ENCODE measurements at places on chromosomes 4 and X.

DNA sequence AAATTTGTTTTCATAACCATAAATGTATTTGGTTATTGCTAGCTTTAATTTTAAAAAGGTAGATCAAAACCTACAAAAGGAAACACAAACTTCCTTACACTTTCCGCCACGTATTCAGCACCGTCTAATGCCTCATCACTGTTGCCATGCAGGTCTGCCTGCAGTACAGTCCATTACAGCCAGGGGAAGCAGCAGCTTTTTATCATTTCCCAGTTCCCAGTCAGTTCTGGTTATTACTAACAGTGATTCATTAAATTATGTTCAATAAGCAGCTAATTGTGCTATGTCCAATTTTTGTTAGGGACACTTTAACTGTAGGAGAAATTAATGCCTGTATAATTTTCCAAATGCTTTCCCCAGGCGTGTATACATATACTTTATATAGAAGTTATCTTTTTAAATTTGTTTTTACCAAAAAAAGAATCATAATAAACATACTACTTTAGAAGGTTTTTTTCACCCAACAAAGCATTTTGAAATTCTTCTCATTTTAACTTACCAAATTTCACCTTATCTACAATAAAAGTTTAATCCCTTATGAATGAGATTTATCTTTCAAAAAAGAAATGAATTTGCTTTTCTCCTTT is 93.3 kb downstream of the ANXA3 start:
- peak; percentile 4 for DNase-seq

GRCh38 chr4:110799211-110799610 is 176.3 kb upstream of the PITX2 start:
- no peak for DNase-seq

GRCh38 chrX:68686097-68686977 is 38.9 kb downstream of the STARD8 start:
- no peak for DNase-seq

DNA sequence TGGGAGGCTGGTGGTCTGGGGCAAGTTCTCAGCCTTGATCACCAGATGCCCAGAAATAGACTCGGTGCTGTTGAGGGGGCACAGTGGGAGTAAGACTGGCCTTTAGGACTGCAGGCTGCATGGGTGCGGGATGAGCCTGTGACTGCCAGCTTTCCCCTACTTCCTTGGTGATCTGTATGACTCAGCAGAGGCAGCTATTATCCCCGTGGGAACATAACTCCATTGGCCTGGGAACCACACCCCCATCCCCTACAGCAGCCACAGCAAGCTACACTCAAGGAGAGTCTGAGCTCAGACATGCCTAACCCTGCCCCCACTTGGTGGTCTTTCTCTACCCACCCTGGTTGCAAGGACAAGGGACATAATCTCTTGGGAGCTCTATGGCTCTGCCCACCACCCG is 20.6 kb downstream of the CLIC2 start:
- no peak for DNase-seq

GRCh38 chrX:144849141-144849540 is 398.2 kb upstream of the SPANXN1 start:
- DNase-seq = no peak

DNA sequence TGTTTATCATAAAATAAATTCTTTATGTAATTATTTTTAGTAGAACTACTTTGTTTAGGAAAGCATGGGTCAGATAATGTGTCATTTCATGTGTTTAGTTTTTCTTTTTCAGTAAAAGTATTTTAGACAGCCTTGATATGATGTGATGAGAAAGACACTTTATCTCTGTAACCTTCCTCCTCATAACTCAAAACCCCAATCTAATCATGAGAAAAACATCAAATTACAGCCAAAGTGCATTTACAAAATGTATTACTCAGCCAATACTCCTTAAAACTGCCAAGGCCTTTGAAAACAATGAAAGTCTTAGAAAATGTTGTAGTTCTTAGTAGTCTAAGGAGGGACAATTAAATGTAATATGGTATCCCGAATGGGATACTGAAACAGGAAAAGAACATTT is 144.9 kb downstream of the GPM6A start:
- DNase-seq = no peak

GRCh38 chr4:148634476-148634875 is 192.3 kb upstream of the NR3C2 start:
- no peak for DNase-seq

DNA sequence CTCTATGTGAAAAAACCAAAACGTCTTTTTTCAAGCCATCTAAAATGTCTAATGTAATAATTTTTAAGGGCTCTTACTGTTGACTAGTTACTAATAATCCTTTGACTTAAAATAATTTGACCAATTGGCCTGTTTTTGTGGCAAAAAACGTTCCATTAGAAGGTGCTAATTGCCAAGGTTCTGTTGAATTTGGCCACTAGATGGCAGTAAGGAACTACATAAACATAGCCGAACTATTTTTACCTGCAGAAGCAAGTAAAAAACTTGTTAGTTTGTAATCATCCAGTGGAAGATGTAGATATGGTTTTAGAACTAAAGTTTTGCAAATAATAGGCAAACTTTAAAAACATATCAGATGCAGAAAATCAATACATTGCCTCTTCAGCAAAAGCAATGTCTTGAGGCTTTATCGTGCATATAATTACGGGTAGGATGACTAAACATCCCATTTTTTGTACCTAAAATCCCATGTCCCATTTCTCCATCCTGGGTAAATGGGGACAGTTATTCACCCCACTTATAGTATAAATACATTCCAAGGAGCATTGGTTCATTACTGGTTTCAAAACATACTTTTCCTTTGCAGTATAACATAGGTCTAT is 57.6 kb downstream of the PROM1 start:
- DNase-seq = peak; percentile 37

DNA sequence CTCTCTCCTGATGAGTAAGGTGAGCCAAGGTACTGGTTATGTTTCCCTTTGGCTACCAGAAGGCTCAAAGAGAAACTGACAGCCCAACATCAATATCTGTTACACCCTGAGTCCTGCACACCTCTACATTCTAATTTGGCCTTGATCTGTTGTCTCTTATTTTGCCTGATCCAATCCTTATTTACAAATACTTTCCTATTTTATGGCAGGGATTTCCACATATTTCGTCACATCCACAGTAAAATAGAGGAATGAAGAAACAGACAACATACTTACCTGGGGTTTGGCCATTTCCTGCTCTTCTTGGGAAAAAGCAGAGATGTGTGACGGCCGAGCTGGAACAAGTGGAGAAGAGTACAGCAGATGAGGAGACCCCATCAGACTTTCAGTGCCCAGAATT is 1.5 kb downstream of the ZNF182 start:
- no peak for DNase-seq

- no peak for DNase-seq
Observed at GRCh38 chr4:2722033-2722432, 34.1 kb downstream of the TNIP2 start.

DNA sequence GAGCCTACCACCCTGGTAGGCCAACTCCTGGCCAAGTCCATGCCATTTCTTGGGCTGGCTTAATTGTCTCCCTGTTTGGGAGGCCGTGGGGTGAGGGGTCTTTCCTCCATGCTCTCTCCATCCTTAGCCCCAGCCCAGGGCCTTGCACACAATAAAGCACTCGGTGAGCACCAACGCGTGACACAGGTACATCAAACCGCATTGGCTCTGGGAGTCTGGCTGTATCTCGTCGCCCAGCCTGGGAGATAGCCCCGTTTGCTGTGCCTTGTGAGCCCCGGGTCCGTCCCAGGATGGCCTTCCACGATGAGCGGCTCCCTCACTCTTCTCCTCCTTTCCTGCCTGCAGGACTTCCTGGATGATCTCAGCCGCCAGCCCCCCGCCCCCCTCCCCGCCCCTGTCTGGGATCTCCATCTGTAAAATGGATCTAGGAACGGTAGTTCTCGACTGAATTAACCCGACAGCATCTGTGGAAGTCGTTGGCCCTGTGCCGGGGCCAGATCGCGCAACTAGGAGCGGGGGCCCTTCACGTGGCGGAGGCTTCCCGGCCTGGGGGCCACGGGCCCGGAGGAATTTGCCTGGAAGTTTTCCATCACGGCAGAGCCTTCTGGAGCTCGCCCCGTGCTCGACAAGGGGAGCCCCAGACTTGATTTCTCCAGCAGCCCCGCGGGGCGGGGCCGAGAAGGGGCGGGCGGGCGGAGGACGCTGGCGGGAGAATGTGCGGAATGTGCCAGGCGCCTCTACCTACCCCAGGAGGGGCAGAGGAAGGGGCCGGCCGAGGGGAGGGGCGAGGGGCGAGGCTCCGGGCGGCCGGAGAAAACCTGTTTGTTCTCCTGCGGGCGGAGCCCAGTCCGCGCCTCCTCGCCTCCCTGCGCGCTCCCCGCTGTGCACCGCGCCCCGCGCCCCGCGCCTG is at the start of gene ZNF185:
Gene ZNF185 (plus strand): TSS at position 846 of the 910 bp plus-strand sequence. CDS start 16,423 bp downstream, outside the sequence.
- no peak for DNase-seq

- peak; percentile 89 for DNase-seq
Observed at GRCh38 chrX:110853610-110854009, 58.0 kb upstream of the CHRDL1 start.

DNA sequence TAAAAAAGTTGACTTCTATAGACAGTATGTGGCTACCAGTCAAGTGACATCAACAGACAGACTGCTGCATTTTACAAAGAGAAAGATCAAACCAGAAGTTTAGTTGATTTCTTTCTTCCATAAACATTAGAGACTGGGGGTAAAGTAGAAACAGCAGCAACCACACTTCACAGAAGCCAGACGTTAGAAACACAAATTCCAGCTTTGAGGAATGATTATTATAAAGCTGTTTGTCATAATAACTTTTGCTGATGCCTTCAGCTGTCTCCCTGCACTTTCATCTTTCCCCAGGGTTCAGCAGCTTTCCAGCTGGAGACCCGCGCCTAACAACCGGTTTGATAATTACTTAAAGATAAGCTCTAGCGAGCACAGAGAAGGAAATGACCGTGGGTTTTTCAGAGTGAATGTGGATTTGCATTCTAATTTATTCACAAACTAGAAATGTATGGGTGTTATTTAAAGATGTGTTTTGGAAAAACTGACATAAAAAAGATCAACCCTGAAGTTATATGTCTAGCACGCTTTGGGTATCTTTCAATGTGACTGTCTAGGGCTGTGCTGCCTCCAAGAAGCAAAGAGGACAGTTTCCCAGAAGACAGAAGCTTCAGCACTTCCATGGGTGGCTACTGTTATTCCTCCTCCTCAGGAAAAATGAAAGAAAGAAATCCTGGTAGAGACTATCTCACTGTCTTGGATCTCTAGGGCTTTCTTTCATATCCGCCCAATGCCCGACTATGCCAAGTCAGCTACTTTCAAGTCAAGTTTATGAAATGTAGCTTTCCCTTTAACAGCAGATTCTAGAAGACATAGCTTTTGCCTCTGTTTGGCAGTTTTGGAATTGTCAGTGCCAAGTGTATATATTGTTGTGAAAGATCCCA is 15.0 kb upstream of the ENAM start:
- no peak for DNase-seq

GRCh38 chrX:129534816-129535578 is 5.1 kb upstream of the OCRL start:
- DNase-seq = no peak

GRCh38 chr4:40367451-40367850 is 32.3 kb downstream of the CHRNA9 start:
- no peak for DNase-seq

GRCh38 chrX:116232833-116233232 is 62.3 kb downstream of the AGTR2 start:
- DNase-seq = no peak

- DNase-seq = no peak
Observed at GRCh38 chrX:41708486-41708885, 15.5 kb upstream of the GPR82 start.

DNA sequence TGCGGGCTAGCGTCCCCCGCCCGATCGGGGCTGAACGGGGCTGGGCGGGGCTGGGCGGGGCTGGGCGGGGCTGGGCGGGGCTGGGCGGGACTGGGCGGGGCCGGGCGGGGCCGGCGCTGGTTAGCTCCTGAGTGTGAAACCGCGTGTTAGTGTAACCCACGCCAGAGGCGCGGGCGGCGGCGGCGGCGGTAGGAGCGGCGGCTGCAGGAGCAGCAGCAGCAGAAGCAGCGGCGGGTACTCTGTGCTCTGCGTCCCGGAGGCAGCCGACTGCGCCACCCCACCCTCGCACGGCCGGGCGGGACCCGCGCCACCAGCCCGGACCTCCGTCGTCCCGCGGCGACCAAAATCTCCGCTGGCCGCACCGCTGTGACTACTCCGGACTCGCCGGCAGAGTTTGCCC is 128.1 kb downstream of the LAS1L start:
- DNase-seq = no peak

DNA sequence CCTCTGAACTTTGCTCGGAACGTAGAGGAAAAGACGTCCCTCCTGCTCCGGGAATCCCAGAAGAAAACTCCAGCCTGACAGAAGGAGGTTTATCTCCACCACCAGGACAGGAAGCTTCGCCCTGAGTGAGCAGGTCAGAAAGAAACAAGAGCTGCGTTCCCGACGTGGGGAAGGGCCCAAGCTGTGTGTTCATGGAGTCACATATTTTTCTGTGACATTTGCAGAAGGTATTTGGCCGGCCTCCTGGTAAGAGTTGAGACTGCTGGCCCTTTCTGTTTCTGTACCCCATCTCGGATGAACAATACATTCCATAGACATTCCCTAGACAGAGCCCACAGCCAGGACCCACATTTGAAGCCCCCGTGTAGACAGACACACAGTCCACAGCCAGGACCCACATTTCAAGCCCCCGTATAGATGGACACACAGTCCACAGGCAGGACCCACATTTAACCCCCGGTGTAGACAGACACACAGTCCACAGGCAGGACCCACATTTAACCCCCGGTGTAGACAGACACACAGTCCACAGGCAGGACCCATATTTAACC is 230.8 kb downstream of the SHOX start:
- DNase-seq = no peak

- DNase-seq = no peak
Observed at GRCh38 chrX:69146739-69147138, 18.5 kb downstream of the PJA1 start.

DNA sequence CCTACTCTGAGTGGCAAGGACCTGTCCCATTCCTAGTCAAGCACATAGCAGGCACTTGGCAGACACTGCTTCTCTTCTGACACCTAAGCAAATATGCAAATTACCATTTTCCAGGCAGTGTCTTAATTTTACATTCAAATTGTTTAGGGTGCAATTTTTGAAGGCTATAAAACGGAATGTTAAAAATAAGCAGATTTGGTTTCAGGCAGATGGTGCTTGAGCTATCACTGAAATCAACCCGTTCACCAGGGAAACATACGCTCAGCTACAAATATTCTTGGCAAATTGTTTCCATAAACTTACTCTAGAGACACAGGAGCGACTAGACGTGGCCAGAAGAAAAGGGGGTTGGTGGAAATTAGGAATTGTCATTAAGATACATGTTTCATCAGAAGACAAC is 45.7 kb downstream of the BEND2 start:
- peak; percentile 44 for DNase-seq

- DNase-seq = no peak
Observed at GRCh38 chr4:2763511-2763967, 7.4 kb upstream of the TNIP2 start.

DNA sequence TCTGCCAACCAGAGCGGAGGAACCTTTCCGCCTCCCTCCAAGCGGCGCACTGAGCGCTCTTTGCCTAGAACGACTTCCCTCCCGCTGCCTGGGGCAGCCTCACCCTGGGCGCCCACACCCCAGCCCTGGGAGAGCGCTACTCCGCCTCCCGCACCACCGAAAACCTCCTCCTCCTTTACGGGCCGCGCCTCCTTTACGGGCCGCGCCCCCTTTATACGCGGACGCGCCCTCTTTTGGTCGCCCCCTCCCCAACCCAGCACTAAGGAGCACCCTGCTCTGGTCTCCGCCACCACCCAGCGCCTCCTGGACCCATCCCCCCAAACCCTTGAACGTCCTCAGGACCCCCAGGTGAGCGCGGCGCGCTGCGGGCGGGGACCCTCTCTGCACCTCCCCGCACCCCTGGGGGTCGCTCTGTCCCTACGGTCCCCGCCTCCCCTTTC is 586 bp upstream of the NSG1 start:
- peak; percentile 45 for DNase-seq
